ENCODE measurements at places on chromosomes 5 and 9.

GRCh38 chr5:151741678-151742423, 16.6 kb downstream of the ATOX1 start:
- no peak for DNase-seq

DNA sequence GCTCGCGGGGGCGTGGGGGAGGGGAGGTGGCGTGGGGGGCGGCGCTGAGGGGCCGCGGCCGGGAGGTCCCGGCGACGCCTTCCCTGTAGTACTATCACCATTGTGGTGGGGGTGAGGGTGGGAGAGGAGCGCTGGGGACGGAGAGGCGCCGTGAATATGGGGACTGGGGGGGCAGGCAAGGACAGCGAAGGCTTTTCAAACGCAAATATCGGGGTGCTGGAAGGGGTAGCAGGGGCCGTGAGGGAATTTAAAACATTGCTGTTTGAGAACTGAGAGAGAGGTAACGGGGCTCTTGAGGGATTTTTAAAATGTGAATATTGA, 427 bp downstream of the RBM27 start:
- peak; percentile 46 for DNase-seq

DNA sequence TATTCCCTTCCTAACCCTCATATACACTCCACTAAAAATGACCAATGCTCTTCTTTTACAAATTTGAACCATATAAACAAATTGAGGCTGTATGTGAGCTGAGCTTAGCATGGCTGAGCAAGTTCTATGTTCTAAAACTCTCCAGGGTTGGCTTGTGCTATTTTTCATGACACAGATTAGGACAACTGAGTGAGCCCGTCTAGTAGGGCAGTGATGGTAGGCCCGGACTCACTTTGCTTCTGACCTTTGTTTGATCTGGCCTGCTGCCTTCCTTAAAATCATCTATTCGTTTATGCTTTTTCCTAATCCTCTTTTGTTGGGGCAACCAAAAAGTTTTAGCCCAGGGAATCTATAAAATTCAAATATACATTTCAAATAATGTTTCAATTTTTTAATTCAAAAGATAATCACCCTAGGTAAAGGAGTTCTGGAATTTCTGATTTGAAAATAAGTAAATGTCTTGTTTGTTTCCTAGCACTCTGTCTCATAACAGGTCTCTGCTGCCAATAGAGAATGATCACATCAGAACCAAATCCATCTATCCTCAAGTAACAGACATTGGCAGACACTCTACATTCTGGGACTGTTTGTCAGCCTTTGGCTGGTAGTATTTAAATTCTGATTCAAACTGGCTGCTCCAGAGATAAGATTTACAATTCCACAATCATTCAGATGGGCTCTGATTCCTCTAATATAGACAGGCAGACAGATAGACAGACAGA, 217.0 kb upstream of the TARS1 start:
- DNase-seq, result no peak

GRCh38 chr5:160198841-160199409, 30.4 kb upstream of the FABP6 start:
- DNase-seq, result no peak

DNA sequence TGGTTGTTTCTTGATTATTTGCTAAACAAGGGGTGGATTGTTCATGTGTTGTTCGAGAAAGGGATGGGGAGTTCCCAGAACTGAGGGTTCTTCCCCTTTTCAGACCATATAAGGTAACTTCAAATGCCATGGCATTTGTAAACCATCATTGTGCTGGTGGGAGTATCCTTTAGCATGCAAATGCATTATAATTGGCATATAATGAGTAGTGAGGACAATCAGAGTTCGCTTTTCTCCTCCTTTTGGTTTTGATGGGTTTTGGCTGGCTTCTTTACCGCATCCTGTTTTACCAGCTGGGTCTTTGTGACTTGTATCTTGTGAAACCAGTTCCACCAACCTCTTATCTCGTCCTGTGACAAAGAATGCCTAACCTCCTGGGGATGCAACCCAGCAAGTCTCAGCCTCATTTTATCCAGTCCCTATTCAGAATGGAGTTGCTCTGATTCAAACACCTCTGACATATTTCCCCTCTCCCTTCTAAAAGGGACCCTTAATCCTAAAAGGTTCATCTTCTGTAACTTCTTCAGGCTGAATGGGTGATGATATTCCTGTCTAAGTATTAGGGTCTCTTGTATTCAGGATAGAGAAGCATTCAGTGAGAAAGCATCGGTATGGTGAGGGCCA, 8.7 kb upstream of the FBN2 start:
- DNase-seq, result no peak

- no peak for DNase-seq
Measured at GRCh38 chr9:19171271-19171670, 44.0 kb upstream of the PLIN2 start.

DNA sequence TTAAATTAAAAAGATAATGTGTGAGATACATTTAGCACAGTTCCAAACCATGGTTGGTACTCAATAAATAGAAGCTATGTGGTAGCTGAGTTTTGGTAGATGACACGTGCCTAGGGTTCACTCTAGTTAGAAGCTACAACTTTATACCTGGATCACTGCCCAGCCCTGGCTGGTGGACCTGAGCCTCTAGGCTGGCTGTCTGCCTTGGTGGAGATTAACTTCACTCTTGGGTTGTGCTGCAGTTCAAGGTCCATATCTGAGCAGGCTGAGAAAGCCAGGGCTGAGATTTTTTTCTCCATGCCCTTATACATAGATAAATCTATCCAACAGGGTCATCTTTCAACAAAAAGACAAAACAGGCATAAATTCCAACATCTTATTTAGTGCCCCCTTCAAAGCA, 44.6 kb upstream of the SPDL1 start:
- DNase-seq, result no peak

GRCh38 chr5:145912019-145912418, 24.4 kb upstream of the SH3RF2 start:
- DNase-seq, result no peak

DNA sequence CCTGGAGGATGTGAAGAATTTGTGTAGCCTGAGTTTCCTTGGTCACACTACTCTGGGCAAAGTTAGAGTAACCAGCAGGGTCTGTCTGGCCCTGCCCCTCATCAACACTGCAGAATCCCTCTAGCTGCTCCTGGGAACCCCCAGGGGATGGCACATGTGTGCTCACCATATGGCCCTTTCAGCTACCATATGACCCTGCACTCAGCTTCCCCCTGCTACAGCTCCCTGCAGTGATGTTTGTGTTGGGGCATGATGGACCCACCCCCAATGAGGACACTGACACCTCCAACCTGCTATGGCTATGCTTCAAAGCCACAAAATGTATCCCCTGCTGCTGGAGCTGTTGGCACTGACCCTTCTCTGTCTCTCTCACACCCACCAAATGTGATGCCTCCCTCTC, 152.7 kb downstream of the SNX18 start:
- peak; percentile 94 for DNase-seq

Measured in NCI-H524 (cell line).